ENCODE measurements at places on chromosomes 4 and X.

DNA sequence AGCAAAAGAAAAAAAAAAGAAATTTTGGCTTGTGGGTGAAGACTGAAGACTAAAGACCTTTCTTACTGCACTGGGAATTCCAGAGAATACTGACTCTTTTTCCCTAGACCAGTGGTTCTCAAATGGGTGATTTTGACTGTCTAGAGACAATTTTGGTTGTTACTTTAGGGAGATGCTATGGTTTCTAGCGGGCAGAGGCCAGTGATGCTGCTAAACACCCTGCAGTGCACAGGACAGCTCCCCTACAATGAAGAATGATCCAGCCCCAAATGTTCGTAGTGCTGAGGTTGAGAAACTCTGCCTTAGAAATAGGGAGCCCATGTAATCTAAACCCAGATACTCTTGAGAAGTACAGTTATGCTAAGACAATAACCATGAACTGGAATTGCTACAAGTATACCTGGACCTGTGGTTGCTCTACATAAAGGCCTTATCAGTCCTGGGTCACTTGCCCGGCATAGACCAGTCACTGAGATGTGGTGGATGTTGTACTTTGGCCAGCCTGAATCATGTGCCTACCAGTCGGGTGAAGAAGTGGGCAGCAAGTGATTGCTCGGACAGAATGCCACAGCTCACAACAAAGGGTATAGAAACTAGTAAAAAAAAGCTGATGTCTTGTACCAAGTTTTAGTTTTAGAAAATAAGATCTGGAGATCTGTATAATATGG is 16.0 kb downstream of the ARHGAP10 start:
- DNase-seq = no peak

DNA sequence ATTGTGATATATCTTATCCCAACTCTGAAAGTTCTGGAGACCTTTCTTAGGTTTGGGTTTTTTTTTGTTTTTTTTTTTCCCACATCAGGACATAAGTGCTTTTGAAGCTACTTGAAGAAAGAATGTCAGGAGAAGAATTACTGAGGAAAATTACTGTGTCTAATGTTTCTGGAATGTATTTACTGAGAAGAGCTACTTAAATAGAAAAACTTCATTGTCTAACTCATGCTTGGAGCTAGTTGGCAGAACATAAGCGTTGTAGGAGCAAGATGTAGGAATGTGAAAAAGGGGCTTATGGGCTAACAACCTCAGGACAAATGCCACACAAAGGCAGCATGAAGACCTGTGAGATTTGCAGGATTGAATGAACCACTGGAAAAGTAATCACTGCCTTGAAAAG is 166.6 kb upstream of the GLRA2 start:
- DNase-seq = no peak

GRCh38 chrX:150526692-150527091 is 41.7 kb upstream of the MTM1 start:
- no peak for DNase-seq

DNA sequence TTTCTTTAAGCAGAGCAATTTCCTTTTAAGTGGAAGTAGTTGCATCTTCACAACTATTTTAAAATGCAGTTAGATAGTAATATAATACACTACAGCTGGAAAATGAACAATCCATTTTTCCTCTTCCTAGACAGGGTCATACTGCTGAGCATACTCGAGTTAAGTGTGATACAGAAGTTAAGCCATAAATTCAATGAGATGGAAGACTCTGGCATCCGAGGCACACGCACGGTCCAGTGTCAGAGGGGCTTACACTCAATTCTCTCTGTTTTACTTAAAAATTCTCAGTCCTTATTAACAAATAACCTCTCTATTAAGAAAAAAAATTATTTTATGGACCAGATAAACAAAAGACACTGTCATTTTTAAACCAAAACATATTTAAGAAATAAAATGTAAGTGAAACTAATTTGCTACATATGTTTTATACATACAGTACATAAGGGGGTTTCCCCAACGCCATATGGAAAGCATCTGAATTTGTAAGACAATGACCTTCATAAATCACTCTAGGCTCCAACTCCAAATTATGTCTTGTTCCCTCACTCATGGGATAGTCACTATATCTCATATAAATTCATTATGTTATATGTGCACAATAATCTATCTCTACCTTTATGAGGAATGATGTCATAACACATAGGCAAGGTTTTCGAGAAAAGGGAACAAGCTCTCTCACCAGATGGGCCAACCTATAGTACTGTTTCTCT is 315.3 kb downstream of the PAPSS1 start:
- DNase-seq = no peak

DNA sequence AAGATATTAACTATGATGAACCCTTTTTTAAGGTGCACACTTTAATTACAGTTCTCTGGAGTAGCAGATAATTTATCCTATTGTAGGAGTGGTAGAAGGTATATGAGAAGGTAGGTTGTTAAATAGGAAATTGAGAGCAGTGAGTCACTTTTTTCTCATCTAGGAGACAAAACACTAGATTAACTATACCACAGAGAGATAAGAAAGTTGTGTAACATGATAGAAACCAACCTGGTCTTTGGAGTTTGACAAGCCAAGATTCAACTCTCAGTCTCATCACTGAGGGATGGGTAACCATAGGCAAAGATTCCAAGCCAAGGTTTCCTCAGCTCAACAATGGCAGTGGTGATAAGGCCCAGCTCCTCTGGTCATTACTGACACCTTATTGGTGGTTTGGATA is 104.0 kb downstream of the MAD2L1 start:
- no peak for DNase-seq
